CD4-positive, alpha-beta T cell treated with Interleukin-15 for 1 hour (primary cell): ENCODE measurements at places on chromosomes 7 and 10.

GRCh38 chr7:103524042-103524907 is 78.3 kb upstream of the SLC26A5 start:
- DNase-seq = no peak

- DNase-seq = no peak
Measured at GRCh38 chr7:82179311-82179710, 264.3 kb downstream of the CACNA2D1 start.

GRCh38 chr7:47622586-47622945 is 40.7 kb upstream of the TNS3 start:
- no peak for DNase-seq

- no peak for DNase-seq
Measured at GRCh38 chr10:32393911-32394310, 47.0 kb upstream of the EPC1 start.

DNA sequence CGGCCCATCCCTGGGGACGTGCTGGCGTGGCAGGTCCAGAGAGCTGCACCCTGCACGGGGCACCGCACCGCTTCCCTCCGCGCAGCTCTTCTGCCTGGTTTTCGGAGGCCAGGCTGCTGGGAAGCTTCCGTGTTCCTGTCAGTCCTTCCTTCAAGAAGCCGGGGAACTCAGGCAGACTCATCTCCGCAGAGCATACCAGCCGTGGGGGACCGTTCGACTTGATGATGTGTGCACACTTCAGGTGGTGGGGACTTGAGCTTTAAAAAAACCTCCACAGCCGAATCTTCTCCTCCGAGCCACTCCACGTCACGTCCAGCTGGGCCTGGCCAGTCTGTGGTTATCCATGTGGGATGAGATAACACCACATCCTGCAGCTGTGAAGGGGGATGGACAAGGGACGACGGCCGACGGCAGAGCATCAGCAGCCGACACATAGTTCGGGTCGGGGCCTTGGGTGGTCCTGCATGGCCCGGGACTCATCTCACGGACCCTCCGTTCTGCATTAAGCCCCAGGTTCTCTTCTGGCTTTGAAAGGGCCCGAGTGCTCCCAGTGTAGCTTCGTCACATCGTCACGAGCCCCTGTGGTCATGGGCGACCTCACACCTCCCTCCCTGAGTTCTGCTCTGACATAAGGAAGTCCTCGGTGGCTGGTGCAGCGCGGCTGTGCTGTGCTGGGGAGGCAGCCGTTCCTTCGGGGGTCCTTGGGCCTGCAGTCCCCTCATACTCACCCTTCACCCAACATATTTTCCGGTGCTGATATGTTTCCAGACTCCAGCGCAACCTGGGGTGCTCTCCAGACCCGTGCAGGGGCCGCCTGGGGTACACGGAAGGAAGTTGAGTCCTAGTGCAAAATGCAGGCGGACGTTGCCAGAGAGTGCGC is 4.5 kb upstream of the BHLHA15 start:
- no peak for DNase-seq

- peak; percentile 4 for DNase-seq
Measured at GRCh38 chr10:132898391-132899053, 43.8 kb downstream of the CFAP46 start.

GRCh38 chr10:78236416-78237015 is 202.9 kb downstream of the RPS24 start:
- no peak for DNase-seq

DNA sequence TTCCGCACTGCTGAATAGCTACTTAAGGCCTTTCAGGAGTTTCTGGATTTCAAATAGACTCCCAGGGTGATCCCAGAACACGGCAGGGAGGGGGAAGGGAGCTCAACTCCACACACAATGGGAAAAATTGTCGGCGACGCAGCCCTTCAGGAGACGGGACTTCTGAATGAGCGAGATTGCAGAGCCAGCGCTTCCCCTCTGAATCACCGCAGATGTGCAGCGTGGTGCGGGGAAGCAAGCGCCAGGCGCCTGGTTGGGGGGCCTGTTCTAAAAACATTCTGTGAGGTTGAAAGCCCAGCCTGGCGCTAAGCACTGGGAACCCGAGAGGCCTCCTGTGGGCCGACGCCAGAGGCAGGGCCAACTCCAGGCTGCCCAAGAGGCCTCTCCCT is 163.3 kb downstream of the MAD1L1 start:
- DNase-seq = no peak

DNA sequence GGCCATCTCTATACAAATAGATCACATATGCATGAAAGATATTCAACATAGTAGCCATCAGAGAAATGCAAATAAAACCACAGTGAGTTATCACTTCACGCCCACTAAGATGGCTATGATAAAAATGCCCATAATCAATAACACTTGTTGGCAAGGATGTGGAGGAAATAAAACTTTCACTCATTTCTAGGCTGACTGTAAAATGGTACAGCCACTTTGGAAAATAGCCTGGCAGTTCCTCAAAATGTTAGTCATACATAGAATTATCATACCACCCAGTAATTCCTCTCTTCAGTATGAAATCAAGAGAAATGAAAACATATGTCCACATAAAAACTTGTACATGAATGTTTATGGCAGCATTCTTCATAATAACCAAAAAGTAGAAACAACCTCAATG is 324.9 kb downstream of the LRRTM3 start:
- DNase-seq = no peak

DNA sequence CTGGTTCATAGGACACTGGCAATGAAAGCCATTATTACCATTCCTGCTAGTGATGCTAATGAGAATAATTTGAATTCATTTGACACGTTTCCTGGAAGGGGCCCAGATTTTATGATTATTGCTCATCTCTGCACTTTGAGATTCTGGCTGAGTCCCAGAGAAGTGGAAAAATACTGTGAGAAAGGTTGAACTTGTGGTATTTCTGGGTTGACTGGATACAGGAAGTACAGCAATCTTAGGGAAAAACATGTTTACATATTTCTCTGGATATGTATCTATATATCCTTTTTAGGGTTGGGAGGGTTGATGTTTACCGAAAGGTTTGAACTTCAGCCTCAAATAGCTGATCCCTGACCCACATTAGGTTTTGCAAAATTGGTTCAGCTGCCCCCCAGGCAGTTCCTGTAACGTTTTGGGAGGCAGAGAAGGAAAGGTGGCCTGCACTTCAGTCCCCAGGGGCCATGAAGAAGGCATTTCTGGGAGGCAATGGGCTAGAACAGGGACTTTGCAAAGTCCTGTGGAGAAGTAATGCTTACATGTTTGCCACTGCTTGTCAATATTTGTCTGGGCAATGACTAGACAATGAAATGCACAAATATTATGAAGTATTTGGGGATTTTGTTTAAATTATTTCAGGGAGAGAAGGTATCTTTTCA is 253.7 kb upstream of the PITRM1 start:
- no peak for DNase-seq

- DNase-seq = no peak
Measured at GRCh38 chr10:101280511-101280910, 51.2 kb upstream of the LBX1 start.
